ENCODE measurements at places on chromosomes 11 and 22.

GRCh38 chr11:64477675-64478074, 113.3 kb upstream of the SLC22A12 start:
- no peak for DNase-seq

- no peak for DNase-seq
These were observed 672 bp downstream of the TMEM135 start for GRCh38 chr11:87038235-87038977.

- no peak for DNase-seq
These were observed 89.5 kb downstream of the TRIM44 start for GRCh38 chr11:35752115-35752514.

- DNase-seq = no peak
These were observed 15.5 kb upstream of the DEPDC7 start for GRCh38 chr11:33000181-33000580.

- no peak for DNase-seq
These were observed 1.5 kb upstream of the PICALM start for GRCh38 chr11:86070142-86071056.

GRCh38 chr11:105000167-105000566, 22.8 kb downstream of the CASP5 start:
- no peak for DNase-seq

Measured in activated CD8-positive, alpha-beta memory T cell treated with anti-CD3 and anti-CD28 coated beads for 4 hours (primary cell).